ENCODE measurements at places on chromosomes 13 and 19. TPM values are rescaled to one million over a fixed set of nuclear protein-coding genes. Genes with fewer than 3 reads are reported as not detected.

DZIP1 gene
- 20.1 TPM for total RNA-seq

MIR17HG gene
- total RNA-seq: 9.8 TPM

GRCh38 chr13:51806566-51806965, 2.6 kb upstream of the DHRS12 start:
- DNase-seq: peak; percentile 44

DNA sequence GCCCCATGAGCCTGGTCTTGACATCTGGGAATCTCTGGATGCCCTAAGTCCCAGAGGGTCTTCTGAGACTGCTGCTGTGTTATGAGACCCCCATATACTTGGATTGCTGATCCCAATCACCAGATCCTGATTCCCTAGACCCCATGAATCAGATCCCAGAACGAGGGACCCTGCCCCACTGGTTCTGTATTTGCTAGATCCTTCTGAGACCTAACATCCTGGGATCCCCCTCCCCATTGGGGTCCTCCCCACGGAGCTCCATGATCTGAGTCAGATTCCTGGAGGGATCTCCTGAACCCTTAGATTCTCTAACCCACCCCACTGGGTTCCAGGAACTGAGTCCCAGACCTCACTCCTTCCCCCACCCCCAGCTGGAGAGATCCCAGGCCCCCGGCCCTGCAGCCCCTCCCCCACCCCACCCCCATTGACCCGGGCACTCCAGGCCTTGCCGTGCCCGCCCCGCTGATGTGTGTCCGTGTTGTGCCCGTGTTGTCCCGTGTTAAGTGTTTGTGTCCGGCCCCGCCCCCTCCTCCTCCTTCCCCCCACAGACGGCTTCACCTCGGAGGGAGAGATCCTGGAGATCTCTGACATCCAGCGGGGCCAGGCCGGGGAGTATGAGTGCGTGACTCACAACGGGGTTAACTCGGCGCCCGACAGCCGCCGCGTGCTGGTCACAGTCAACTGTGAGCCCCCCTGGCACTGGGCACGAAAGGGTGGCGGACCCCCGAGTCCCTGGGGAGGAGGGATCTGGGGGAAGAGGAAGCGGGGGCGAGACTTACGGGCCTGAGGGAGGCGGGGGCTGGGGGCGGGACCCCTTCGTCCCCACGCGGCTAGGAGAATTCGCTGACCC, 15.0 kb downstream of the IGLON5 start:
- DNase-seq: no peak

DNA sequence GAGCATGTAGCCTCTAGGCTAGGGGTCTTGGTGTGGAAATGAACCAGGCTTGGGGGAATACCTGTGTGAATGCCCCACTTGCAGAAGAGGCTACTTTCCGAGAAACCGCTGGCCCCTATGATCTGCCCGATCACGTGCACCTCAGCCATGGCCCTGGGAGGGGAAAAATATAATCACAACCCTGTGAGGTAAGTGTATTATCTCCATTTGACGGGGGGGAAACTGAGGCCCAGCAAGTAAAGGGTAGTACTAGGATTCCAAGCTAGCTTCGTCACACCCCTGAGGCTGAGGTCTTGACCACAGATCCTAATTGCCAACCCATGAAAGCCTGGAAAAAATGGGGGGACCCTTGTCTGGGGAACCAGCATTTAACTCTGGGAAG, 587 bp downstream of the B9D2 start:
- no peak for DNase-seq

- DNase-seq: no peak
Observed at GRCh38 chr19:29680447-29680846, 15.2 kb downstream of the PLEKHF1 start.

- DNase-seq: peak; percentile 79
Observed at GRCh38 chr19:19217099-19217498, 5.3 kb downstream of the NCAN start.

ZNF221 gene
- total RNA-seq: 3.0 TPM

DNA sequence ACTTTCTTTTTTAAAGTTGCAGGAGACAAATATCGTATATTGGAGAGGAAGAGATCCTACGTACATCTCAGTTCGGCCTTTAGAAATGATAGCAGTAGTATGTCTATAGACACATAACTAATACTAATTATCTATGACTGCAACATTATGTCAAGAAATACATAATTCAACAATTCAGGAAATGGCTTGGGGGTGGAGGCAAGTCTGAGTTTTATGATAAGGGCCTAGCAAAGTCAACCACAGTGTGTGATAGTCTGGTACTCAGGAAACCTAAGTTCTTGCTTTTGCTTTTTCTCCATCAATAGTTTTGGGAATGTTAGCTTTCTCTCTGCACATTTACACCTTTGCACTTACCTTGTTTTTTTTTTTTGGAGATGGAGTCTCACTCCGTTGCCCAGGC, 27.5 kb upstream of the OBI1 start:
- no peak for DNase-seq

DNA sequence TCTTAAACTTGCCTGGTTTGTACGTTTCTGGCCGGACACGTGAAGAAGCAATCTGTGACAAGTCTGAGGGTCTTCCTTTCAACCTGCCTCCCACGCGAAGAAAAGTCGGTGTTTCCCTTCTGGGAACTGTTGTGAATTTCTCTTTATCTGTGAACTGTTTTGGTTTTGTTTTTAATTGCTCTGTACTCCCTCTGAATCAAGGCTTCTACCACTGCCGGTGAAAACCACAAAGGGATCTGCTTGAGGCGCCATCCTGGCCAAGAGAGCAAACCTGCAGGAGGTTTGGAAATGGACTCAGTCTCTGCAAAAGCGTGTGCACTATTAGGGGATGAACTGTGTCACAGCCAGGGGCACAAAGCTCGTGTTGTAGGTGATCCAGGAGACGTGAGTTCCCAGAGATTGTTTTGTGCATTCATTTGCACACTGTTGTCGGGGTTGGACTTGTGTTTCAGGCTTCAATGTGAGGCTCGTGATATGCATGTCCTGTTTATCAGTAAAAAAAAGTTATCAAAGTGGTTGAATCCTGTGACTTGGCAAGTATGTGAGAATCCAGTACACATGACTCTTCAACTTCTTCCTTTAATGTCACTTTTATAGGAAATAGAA, 9.7 kb downstream of the SIGLEC8 start:
- no peak for DNase-seq

- no peak for DNase-seq
Observed at GRCh38 chr13:32047793-32048192, 16.2 kb downstream of the FRY start.

DNA sequence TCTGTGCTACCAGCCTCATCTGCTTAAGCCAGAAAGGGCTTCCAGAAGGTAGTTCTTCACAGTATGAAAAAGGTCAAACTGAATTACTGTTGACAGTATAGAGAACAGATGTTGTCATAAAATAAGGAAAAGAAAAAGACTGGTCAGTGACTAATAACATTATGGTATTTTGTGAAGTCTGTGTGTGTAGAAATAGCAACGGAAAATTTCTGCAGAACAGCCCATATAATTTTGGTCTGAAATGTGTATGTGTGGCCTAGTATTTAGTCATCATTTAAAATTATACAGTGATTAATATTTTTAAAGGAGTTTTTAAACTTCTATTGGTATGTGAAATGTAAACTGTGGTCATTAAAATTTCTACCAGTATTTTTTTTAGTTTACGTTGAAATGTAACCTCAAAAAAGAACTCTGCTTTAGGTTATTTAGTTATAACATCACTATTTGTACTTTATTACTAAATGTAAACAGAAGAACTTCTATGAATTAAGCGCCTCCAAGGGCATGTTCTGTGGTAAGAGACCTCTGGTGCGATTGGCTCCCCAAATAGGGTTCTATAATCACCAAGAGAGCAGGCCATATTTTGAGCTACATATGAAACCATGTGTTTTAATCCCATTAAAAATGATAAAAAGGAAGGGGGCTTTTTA, 3.3 kb upstream of the GPR183 start:
- DNase-seq: no peak

DNA sequence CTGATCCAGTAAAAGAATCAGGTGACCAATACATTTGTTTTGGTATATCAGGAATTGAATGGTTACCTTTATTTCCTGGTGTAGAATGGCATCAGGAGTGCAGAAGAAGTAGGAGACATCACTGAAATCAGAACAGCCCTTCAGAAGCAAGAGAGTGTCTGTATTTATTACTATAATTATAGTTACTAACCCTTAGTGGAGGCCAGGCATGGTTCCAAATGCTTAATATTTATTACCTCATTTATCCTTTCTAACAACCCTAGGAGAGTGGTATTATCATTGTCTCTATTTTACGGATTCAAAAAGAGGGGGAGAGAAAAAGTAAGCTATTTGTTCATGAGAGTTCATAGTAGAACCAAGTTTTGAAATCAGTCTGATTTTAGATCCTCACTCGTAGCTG, 1292.9 kb downstream of the PCDH9 start:
- no peak for DNase-seq

GRCh38 chr13:79297128-79297527, 108.9 kb downstream of the RBM26 start:
- no peak for DNase-seq

FGF22 gene
- 0.24 TPM for total RNA-seq

GRCh38 chr19:18097993-18098890, 664 bp downstream of the MAST3 start:
- DNase-seq: no peak
